CD8-positive, alpha-beta T cell (primary cell): ENCODE measurements at places on chromosomes 13 and 19.

DNA sequence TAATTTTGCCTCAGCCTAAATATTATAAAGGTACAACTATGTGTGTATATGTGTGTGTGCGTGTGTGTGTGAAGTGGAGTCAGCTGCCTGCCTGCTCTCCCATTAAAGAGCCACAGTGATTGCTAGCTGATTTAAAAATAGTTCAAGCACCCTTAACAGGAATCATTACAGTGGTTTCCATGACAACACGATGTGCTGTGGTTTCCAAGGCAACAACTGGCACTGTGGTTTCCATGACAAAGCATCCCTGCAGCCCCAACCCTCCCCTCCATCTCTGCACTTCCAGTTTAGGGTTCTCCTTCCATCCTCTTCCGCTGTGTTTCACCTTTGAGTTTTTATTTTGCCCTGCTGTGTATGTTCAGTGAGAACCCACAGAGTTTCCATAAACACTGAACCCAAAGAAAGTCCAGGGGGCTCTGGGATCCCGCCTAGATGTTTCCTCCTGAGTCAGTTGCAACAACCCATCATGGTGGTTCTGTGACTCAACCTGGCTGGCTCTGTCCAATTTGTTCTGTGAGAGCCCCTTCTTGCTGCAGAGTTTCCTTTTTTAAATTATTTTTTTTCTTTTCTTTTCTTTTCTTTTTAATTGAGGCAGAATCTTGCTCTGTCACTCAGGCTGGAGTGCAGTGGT lies 7.1 kb upstream of the PNMA8A start:
- DNase-seq, result no peak

GRCh38 chr19:19115954-19116353 lies 22.3 kb downstream of the TMEM161A start:
- DNase-seq, result peak; percentile 52

GRCh38 chr19:310141-310651 lies 19.0 kb upstream of the PLPP2 start:
- DNase-seq, result no peak

DNA sequence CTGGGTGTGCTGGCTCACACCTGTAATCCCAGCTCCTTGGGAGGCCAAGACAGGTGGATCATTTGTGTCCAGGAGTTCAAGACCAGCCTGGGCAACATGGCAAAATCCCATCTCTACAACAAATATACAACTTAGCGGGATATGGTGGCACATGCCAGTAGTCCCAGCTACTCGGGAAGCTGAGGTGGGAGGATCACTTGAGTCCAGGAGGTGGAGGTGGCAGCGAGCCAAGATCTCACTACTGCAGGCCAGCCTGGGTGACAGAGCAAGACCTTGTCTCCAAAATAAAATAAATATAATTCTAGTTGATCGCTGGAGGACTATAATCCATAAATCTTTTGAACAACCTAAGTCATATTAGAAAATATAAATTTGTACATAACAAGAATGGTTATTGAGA lies 1061.5 kb upstream of the PCDH9 start:
- DNase-seq, result no peak

DNA sequence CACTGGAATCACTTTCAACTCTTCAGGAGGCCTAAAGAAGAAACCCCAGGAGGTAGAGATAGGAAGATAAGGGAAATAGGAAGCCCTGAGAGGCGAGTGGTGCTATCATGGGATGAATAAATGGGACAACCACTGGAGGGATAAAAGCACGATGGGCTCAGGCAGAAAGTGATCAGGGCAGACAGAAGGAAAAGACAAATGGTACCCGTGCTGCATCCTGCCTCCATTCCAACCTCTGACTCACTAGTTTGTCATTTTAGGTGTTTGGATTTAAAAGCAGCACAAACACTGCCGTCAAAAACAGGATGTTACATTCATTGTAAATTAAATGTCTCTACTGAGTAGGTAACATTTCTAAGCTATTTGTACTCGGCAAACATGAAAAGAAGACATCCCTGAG lies 314.3 kb upstream of the HTR2A start:
- DNase-seq, result no peak

DNA sequence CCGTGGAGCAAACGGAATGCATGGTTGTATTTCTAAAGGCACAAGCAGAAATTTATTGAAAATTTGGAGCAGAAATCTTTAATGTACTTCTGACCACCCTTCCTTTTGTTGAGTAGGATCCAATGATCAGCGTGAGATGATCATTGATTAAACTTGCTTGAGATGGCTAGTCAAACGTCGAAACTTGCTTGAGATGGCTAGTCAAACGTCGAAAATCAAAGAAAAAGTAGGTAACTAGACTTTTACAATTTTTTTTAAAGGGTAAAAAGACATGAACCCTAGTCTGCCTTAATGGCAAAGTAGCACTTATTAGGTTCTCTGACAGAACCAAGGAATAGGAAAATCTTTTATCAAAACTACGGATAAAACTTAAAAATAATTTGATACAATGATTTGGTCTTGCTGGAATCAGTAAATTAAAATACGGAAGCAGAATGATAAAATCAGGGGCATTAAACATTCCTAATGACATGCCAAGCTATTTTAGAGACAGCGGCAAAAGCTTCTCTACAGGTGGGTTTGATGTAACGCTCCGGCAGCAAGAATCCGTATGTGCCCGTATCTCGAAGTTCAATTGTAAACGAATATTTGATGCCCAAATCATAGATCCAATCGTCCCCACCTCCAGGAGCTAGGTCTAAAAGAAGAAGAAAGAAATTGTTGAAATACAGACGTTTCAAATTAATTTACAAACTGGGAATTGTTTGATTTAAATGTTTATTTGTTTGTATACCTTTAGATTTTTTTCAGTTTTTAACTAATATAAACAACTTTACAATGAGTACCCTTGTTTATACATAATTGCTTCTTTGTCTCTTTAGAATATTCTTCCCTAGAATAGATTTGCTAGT lies 841 bp upstream of the ZC3H13 start:
- DNase-seq, result no peak

DNA sequence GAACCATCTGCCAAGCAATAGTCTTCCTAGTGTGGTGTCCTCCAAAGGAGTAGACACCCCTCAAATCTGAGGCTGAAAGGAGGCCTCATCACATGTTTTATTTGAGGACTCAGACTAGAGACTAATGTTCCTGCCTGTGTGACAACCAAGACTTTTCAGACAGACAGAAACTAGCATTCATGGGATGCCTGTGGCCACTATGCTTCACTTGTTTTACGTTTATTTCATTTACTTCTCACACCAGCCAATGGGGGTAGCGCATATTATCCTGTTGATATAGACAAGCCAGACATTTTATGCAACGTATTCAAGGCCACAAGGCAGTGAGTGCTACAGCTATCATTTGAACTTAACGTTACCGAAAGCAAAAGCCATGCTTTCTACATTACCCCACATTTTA lies 391.7 kb upstream of the HTR2A start:
- DNase-seq, result no peak

GRCh38 chr13:51804295-51805172 lies 571 bp upstream of the DHRS12 start:
- DNase-seq, result peak; percentile 47

- DNase-seq, result no peak
Measured at GRCh38 chr13:23609414-23609760, 39.2 kb downstream of the TNFRSF19 start.

- no peak for DNase-seq
Measured at GRCh38 chr13:51833980-51834379, 11.0 kb downstream of the TMEM272 start.

DNA sequence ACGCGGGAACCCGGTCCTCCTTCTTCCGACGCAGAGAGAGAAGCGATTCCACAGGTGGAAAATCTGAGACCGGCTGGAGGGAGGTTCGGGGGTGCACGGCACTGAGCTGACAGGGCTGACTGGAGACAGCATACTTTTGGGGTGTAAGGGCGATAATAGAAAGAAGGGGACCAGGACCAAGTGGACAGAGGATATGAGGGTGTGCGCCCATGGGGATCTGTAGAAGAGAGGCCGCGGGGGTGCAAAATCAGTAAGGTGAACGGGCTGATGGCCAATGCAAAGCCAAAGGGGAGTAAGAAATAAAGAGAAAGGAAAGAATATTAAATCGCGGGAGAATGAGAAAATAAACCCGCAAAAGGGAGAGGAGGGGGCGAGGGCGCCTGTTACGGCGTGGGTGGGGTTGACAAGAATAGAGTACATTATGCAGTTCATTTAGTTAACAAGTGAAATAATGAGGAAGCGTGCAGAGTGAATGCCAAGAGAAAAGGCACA lies 336 bp upstream of the GSX1 start:
- DNase-seq, result no peak

DNA sequence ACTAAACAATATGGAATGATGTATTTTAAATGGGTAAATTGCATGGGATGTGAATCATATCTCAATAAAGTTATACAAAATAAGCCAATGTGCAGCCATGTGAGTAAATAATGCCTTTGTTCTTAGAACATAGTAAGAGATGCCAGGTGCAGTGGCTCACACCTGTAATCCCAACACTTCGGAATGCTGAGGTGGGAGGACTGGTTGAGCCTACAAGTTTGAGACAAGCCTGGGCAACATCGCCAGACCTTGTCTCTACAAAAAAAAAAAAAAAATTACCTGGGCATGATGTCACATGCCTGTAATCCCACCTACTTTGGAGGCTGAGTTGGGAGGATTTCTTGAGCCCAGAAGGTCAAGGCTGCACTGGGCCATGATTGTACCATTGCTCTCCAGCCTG lies 230.7 kb downstream of the RFC3 start:
- DNase-seq, result no peak

- no peak for DNase-seq
Measured at GRCh38 chr13:66659286-66659685, 570.9 kb downstream of the PCDH9 start.

DNA sequence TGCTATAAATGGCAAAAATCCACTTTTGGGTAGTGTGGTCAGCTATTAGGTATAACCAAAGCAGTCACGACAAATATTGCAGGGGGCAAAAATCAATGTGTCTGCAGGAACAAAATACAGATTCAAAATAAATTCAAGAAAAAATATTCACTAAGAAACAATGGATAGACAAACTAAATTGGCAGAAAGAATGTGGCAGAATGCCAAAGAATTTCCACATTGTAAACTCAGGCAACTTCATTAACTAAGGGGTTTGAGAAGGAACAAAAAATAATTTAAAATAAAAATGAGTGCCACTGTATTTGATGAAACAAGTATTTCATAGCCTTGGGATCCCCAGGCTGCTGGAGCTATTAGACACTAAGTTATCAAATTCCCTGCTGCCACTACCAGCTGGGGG lies 193.1 kb downstream of the VWA8 start:
- no peak for DNase-seq

GRCh38 chr13:93309886-93310523 lies 83.4 kb downstream of the GPC6 start:
- no peak for DNase-seq

DNA sequence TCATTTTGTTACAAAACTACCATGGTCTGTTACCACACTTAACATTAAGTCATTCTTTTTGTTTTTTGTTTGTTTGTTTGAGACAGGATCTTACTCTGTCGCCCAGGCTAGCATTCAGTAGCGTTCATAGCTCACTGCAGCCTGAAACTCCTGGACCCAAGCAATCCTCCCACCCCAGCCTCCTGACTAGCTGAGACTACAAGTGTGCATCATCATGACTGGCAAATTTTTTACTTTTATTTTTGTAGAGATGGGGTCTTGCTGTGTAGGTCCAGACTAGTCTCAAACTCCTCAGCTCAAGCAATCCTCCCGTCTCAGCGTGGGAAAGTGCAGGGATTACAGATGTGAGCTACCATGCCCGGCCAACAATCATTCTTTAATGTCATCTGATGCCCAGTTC lies 3.3 kb downstream of the ALDH16A1 start:
- DNase-seq, result no peak

DNA sequence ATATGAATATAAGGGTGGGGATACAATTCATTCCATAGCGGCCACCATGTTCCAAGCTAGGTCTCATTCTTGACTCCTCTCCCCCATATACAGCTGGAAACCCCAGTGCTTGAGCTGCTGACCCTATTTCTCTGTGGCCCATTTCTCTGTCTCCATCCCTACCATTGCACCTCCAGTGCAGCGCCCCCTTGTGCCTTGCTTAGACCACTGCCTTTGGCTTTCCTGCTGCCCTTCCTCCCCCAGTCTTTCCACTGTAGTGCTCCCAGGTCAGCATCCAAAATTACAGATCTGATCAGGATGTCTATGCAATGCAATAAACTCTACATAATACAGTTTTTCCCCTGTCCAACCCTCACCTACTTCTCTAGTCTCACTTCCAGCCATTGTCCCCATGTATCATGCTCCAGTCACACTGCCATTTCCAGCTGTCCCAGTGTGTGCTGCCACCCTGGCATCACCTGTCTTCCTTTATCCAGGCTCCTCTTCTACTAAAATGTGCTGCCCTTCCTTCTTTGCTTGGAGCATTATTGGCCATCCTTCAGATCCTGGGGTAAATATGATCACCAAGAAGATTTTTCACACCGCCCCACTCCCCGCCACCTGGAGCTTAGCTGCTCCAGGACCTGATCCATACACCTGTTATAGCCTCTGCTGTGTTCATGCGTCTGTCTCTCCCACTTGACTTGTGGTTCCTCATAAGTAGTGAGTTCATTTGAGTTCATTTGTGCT lies 199.4 kb upstream of the IPO5 start:
- DNase-seq, result no peak
